Coronary artery (tissue), 2 donors: ENCODE measurements at places on chromosomes 4 and X.

DNA sequence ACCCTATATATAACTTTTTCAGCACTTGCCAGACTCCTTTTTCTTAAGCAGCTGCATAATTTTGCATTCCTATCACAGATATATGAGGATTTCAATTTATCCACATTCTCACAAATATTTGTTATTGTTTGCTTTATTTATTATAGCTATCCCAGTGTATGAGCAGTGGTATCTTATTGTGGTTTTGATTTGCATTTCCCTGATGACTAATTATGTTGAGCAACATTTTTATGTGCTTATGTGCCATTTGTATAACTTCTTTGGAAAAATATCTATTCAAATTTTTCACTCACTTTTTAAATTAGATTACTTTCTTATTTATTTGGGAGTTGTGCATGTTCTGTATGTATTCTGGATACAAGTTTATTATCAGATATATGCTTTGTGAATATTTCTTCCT is 361.9 kb downstream of the KCTD8 start:
- no peak for DNase-seq

GRCh38 chr4:86944964-86945781 is 10.4 kb downstream of the AFF1 start:
- DNase-seq = no peak

DNA sequence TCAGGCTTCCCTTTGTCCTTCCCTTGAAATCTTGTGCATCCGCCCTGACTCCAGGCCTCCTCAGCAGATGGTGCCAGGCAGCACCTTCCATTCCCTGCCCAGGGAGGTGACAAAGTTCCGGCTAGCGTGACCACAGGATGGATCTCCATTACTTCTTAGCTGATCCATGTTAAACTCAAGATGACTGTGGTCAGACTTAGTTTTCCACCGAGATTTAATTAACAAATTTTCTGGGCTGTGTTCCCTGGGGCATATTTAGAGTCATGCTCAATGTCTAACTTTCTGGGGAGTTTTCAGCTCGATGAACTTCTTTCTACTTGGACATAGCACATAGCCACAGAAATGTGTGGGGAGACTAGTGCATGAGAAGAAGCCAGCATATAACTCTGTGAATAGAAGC is 215.1 kb upstream of the SFRP2 start:
- no peak for DNase-seq

- no peak for DNase-seq
These were observed 17.4 kb upstream of the FRAS1 start for GRCh38 chr4:78039678-78040077.

GRCh38 chr4:162681212-162681611 is 485.5 kb downstream of the NAF1 start:
- no peak for DNase-seq

DNA sequence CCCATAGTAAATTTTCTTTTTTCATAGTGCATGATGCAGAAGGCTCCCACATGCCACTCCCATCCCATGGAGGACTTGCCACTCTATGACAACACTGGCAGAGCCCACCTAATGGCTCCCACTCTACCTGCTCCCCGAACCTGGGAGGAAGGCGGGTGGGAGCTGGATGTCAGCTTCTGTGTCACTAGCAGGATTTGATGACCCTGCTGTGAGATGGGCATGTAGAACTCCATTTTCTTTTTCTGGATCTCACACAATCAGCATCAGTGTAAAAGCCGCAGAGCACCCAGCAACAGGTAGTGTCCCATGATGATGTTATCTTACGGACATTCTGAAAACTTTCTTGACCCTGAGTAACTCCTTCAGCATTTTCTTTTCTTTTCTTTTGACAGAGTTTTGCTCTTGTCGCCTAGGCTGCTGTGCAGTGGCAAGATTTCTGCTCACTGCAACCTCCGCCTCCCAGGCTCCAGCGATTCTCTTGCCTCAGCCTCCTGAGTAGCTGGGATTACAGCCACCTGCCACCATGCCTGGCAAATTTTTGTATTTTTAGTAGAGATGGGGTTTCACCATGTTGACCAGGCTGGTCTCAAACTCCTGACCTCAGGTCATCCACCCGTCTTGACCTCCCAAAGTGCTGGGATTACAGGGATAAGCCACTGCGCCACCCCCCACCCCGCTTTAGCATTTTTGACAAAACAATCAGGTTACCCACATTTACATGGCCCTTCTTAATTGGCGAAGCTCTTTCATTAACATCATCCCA is 15.0 kb upstream of the ADH1A start:
- DNase-seq = no peak

DNA sequence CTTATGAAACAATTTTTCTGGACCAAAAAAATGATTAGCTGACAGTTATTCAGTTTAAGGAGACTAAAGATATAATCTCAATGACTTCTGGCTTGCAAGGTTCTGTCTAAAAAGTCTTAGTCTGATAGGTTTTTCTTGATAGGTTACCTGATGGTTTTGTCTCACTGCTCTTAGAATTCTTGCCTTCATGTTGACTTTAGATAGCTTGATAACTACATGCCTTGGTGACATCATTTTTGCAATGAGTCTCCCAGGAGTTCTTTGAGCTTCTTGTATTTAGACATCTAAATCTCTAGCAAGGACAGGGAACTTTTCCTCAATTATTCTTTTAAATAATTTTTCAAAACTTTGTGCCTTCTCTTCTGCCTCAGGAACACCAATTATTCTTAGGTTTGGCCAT is 1965.3 kb downstream of the ARAP2 start:
- DNase-seq = no peak

DNA sequence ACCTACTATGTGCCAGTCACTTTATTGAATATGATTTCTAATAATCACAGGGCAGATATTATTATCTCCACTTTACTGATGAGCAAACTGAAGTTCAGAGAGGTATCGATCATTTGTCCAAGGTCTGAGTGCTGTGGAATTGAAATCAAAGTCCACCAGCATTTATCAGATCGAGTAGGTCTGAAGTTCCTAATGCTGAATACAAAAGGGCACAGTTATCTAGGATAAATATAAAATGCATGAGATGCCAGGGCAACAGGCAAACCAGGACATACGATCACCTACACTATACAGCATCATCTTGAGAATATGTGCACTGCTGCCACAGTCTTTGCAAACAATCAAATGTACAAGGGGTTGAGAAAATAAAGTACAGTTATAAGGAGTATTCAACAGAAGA is 57.2 kb upstream of the SH3RF1 start:
- DNase-seq = no peak

GRCh38 chrX:53077207-53078197 is 4.7 kb upstream of the TSPYL2 start:
- DNase-seq = no peak

GRCh38 chr4:100070868-100071267 is 119.4 kb downstream of the DDIT4L start:
- DNase-seq = no peak

DNA sequence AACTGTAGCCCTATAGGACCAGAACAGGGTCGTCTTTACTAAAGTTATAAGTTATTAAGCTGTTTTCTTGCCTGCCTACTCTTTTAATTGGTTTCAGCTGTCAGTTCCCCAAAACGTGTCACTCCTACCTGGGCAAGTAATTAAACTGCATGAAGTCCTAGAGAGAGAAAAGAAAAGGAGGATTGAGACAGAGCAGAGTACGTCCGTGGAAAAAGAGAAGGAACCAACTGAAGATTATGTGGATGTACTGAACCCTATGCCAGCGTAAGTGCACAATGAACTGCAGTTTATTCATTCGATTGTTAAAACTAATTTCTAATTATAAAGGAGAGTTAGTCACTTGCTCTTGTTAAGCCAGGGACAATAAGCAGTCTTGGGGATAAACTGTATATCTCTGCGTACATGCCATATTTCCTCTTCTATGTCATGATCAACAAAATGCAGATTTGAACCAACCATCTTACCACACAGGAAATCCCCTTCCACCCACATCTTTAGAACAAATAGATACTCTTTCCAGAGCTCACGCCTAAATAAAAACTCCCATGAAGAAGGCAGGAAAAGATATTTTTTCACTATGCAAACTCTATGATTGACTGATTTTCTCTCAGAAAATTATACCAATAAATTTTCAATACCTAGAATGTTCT is 22.8 kb downstream of the STAP1 start:
- no peak for DNase-seq

- peak; percentile 79 for DNase-seq
These were observed 83.8 kb upstream of the MAML3 start for GRCh38 chr4:140237616-140238350.

GRCh38 chrX:23813808-23814207 is 30.8 kb downstream of the SAT1 start:
- DNase-seq = no peak

DNA sequence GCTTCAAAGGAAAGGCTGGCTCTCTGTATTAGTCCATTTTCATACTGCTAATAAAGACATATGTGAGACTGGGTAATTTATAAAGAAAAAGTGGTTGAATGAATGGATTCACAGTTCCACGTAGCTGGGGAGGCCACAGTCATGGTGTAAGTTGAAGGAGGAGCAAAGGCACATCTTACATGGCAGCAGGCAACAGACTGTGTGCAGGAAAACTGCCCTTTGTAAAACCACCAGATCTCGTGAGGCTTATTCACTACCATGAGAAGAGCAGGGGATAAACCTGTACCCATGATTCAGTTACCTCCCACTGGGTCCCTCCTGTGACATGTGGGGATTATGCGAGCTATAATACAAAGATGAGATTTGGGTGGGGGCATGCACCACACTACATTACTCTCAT is 1486.6 kb downstream of the PCDH7 start:
- no peak for DNase-seq

GRCh38 chrX:25006586-25007058 is 9.1 kb downstream of the ARX start:
- no peak for DNase-seq

DNA sequence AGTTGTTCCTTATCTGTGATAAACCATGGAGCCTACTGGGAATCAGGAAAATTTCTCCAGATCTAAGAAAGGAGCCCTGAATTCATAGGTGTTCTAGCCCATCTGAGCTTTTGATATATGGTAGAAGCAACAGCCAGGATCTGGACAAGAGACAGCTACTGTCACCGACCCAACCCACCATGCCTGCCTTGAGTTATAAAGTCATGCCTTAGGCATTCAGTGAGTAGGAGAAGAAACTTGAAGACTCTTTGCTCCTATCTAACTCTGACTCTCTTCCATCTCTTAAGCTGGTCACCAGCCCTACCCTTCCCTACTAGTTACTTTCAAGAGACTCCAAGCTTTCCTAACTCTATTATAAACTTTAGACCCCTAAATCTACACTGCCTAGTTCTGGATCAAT is 83.9 kb upstream of the FAM9B start:
- no peak for DNase-seq

DNA sequence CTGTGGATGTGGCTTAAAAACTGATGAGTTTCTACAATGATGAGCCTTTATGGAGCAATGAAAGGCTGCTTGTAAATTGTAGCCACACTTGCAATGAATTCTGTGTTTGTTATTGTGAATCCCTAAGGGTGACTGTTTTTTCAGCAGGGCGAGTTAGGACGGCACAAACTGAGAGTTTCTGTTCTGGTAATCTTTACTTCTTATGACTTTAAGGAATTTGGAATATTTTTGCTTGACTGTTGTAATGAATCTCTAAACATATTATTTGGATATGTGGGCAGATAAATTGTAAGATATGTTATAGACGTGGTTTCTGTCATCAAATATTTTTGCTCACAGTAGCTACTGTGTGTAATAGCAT is 22.2 kb downstream of the RBPJ start:
- DNase-seq = no peak

DNA sequence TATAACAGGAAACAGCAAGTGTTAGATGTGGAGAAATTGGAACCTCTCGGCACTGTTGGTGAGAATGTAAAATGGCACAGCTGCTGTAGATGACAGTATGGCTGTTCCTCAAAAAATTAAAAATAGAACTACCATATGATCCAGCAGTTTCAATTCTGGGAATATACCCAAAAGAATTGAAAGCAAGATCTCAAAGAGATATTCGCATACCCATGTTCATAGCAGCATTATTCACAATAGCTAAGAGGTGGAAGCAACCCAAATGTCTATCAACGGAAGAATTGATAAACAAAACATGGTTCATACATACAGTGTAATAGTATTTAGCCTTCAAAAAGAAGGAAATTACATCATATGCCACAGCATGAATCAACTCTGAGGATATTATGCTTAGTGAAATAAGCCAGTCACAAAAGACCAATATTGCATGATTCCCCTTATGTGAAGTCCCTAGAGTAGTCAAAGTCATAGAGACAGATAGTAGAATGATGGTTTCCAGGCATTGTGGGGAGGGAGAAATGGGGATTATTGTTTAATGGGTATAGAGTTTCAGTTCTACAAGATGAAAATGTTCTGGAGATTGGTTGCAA is 467.7 kb downstream of the IDS start:
- DNase-seq = no peak

GRCh38 chrX:154051201-154051810 is 31.6 kb upstream of the IRAK1 start:
- DNase-seq = no peak

- no peak for DNase-seq
These were observed 38.4 kb upstream of the PDLIM3 start for GRCh38 chr4:185573651-185574199.

DNA sequence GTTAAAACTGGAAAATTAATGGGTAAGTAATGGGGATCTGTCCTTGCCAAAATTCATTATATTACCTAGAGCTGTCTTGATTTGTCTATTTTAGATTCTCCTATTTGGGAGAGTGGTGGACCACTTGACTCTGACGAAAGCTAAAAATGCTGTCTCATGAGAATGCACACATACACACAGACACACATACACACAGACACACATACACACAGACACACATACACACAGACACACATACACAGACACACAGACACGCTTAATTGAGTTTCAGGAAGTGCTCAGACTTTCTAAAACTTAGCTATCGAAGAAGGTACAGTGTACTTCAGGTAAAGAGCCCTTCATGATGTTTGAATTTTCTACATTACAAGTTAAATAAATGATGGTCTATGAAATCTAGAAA is 279.5 kb downstream of the ANKRD50 start:
- DNase-seq = no peak

DNA sequence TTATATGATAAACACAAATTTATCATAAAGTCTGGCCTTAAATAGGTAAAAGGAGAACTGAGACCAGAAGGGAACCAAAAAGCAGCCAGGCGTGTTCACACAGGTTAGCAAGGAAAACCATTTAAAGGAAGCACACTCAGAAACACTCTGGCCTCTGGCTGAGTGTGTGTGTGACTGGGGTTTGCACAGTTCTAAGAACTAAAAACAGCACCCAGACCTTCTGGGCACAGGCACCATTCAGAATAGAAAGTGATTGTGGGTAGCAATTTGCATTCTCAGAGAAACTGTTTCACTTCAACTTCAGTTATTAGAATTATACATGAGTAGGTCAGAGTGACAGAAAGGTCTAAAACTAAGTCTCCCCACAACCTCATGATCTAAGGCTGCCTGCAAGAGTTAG is 10.0 kb downstream of the GPR82 start:
- DNase-seq = no peak

GRCh38 chr4:152039691-152040090 is 278.9 kb upstream of the GATB start:
- DNase-seq = no peak

DNA sequence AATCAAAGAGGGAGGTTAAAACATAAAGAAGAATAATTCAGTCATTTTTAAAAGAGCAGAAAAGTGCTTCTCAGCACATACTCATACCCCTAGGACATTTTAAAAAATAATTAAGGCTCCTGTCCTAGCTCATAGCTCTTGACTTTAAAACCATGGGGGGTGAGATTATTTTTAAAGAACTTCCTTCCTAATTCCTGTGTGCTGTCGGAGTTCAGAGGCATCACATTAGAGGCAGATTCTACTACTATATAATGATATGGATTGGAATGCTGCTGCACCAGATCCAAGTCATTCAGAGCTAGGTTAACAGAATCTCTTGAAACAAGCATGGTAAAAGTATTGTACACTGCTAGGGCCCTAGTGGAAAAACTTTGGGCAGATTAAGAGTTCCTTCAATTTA is 456.5 kb upstream of the ADGRL3 start:
- no peak for DNase-seq
